ENCODE measurements at places on chromosomes 7 and 10. TPM values are rescaled to one million over a fixed set of nuclear protein-coding genes. Genes with fewer than 3 reads are reported as not detected.

DNA sequence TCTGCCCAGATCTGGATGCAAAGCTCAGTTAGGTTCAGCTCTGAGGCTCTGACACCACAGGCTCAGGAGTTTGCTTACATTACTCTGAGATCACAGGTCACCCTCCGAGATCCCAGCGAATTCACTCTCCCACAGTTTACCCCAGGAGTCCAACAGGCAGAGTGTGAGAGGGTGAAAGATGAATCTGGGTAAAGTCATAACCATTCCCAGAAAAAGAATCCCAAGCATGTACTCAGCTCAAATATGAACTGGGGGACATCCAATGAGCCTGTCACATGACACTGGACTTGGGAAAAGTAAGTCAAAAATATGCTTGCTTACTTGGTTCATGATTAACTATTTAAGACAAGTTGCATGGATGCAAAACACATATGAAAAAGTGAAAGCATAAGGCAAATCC lies 110.3 kb upstream of the ARID5B start:
- no peak for DNase-seq

RABGEF1 gene
- polyA plus RNA-seq = 8.9 TPM

GRCh38 chr7:1123715-1124114 lies 35.8 kb downstream of the GPER1 start:
- DNase-seq = peak; percentile 97

DNA sequence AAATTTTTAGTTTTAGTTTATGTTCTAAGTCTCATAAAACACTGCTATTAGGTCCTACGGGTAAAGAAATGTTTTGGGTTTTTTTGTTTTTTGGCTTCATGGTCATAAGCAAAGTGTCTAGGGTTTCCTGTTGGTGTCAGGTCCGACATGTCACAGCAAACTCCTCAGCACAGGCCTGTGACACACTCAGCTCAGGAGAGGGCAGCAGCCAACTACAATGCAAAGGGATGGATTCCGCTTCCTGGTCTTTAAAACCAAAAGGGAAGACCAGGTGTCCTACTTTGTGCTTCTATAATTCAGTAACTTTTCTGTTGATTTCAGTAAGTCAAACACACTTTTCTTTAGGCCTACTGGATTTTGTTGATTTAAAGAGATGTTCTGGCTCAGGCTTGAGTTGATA lies 83.8 kb upstream of the MACROH2A2 start:
- no peak for DNase-seq

DNA sequence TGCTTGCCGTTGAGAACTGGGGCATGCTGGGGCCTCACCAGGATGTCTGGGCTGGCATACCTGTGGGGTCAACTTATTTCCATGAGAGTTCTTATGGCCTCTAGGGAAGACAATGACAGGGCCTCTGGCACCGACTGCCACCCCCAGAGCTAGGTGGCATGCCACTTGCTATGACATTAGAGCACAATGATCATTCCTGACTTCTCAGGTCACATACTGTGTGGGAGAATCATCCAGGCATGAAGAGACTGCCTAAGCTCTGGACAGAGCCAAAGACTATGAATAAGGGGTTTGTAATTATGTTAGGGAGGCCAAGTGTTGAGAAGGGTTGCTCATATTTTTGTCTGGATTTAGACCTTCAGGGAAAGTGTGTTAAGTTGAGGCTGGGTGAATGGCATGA lies 97.5 kb downstream of the PTPN20 start:
- DNase-seq = no peak

- DNase-seq = peak; percentile 85
Observed at GRCh38 chr7:26397796-26398426, 106.2 kb downstream of the SNX10 start.

DNA sequence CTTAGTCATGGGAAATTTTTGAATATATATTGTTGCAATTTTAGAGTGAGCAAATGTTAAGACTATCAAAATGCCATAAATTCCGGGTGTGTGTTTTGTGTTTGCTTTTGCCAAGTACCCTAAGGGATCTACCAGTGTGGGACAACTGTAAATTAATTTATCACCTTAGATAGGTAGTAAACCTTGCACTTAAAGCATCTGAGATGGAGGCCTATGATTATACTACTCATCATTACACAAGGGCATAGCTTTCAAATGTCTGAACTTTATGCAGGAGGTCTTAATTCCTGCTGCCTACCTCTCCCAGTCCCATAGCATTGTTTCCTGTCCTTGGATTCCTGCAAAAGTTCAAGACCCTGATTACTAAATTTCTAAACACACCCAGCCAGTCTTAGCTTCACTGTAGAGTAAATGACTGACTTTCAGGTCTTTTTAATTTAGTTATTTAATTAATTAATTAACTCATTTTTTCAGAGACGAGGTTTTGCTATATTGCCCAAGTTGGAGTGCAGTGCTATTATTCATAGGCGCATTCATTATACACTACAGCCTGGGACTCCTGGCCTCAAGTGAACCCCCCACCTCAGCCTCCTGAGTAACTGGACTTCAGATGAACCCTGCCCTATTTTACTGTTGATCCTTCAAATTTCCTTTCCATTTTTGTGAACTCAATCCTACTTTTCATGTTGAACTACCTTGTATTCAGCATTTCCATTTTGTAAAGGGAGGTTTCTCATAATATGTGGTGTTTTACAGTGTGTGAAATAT lies 47.0 kb downstream of the THSD7A start:
- DNase-seq = no peak

DNA sequence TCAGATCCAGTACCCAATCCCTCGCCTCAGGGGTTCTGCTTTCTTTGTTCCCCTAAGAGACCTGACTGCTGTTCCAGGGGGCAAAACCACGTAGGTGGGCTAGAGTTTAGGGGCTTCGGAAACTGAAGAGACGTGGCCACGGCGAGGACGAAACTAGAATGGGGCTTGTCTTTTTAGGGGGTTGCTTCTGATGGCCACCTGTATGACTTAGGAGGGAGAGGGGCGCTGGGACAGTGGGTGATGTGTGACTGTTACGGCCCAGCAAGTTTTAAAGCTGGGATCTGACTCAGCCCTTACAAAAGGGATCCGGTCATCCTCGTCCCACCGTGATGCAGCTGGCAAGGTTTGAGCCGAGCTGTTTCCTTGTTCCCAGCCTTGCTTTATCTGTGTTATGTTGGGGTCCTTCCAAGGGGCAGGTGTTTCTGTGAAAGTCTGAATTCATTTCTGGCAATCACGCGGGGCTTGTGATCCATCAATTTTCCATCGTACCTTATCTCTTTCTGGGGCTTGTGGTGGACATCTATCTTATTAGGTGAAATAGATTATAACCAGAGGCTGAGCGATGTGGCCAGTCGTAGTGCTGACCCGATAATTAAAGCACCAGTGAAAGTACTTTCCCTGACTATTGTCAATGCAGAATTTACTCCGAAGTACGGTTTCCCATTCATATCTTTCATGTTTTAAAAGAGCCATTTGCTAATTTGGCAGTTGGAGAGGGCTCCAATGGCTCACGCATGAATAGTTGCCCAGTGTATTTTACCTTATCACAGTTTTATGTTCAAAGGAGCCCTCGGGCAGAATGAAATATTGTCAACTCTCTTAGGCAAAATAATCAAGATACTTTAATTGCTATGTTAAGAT lies 830 bp downstream of the MET start:
- no peak for DNase-seq

DNA sequence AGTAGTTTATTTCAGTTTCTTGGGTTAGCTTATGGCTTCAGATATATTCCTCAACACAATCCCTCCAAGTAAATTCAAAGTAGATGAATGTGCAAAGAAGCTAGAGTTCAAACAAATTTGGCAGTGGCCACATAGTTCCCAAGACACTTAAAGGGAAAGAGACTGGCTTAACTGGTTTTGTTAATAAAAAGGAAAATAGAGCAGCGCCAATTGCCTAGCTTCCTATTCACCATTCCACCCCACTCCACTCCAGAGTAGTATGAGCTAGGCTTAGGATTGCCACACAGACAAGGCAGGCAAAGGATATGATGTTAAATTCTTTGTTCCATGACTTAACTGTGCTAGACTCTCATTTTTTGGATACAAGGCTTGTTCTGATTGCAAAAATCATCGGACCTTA lies 2.0 kb downstream of the XRCC2 start:
- no peak for DNase-seq

GRCh38 chr10:92822060-92822634 lies 26.2 kb upstream of the EXOC6 start:
- DNase-seq = no peak

PDE6C gene
- not detected for polyA plus RNA-seq

- DNase-seq = no peak
Observed at GRCh38 chr7:91557789-91558404, 293.7 kb downstream of the FZD1 start.

- DNase-seq = peak; percentile 62
Observed at GRCh38 chr10:49746626-49747302, 15.4 kb downstream of the OGDHL start.

GRCh38 chr10:130867446-130868194 lies 443.9 kb downstream of the TCERG1L start:
- no peak for DNase-seq
